T-cell (primary cell): ENCODE measurements at places on chromosomes 12 and 14.
A peak's percentile ranks its signal among the peaks of the same experiment; 100 is the strongest.

GRCh38 chr12:13588574-13588973, 392.0 kb downstream of the EMP1 start:
- no peak for DNase-seq

DNA sequence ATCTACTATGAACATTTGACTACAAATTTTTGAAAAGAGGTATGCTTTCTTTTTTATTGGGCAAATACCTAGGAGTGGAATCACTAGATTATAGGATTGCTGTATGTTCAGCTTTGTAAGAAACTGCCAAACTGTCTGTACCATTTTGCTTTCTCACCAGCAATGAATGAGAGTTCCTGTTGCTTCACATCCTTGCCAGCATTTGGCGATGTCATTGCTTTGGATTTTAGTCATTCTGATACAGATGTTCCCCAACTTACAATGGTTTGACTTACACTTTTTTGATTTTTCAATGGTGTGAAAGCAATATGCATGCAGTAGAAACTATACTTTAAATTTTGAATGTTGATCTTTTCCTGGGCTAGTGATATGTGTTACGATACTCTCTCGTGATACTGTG, 328.7 kb downstream of the RAD51B start:
- DNase-seq, result no peak

- DNase-seq, result no peak
Measured at GRCh38 chr14:99009871-99010270, 262.1 kb downstream of the BCL11B start.

- no peak for DNase-seq
Measured at GRCh38 chr14:58807191-58807590, 169.4 kb downstream of the DACT1 start.

- DNase-seq, result no peak
Measured at GRCh38 chr12:122830517-122831214, 4.6 kb upstream of the HIP1R start.

DNA sequence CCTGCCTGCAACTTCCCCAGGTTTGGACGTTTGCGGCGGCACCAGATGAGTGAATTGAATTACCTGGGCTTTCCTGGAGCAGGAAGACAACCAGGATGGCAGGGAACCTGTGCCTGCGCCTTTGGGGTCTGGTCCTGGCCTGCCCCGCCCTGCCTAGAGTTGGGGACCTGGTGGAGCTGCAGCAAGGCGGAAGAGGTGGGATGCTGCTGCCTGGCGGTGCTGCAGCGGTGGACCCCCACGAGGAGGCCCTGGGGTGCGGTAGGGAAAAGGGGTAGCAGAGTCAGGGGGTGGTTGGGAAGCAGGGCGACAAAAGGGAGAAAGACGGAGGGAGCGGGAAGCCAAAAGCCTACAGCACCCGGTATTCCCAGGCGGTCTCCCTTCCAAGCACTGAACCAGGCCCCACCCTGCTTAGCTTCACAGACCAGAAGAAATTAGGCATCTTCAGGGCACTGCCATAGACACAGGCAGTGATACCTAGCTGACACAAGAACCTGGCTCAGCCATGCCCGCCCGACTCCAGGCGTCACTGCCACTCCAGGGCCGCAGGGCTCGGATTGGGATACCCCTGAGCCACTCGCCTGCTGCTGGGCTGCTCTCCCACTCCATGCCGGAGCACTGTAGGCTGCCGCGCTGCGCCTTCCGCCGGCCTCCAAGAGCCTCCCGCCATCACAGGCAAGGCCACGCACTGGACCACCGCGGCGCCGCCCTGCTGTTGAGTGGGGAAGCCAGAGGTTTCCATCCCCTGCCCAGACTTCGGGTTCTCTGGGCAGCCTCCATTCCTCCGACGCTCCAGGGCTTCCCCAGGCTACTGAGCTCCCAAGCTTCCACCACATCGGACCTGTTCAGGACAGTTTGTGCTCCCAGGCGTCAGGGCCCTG, 155.2 kb upstream of the ALG10B start:
- no peak for DNase-seq

GRCh38 chr14:103423050-103423461, 37.8 kb downstream of the MARK3 start:
- DNase-seq, result no peak

- DNase-seq, result no peak
Measured at GRCh38 chr14:47120645-47121044, 469.1 kb upstream of the RPL10L start.

- DNase-seq, result no peak
Measured at GRCh38 chr12:48694038-48694437, 12.0 kb upstream of the KANSL2 start.

GRCh38 chr12:111448846-111449790, 43.4 kb downstream of the SH2B3 start:
- DNase-seq, result no peak

DNA sequence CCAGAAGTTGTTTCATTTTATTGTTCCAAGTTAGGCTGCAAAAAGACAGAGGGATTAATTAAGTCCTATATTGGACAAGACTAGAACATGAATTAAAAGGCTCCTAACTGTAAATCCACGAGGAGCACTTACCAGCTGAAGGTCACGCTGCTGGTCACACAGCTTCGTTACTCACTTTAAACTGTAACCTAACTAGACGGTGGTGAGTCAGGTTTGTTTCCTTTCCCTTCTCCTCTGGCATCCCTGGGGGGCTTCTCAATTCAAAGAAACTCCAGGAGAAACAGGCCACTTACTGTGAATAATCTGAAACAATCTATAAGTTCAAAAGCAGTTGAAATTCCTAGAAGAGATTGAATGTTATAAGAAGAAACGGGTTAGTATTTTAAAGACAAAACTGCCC, 331.4 kb downstream of the BCAT1 start:
- no peak for DNase-seq

DNA sequence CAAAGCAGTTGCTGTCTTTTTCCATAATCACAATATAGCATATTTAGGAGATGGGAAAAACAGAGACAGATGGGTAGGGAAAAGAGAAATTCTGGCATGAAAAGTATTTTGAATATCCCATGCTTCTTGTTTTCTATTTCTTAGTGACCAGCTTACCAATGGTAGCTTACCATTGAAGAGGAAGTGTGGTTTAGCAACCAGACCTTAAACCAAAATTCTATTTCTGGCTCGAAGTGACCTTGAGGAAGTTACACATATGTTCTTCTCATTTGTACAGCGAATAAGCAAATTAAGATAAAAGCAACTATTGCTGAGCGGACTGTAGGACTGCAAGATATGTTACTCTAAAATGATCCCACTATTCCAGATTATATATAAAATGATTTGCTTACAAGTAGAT, 82.9 kb downstream of the FGD4 start:
- DNase-seq, result no peak

DNA sequence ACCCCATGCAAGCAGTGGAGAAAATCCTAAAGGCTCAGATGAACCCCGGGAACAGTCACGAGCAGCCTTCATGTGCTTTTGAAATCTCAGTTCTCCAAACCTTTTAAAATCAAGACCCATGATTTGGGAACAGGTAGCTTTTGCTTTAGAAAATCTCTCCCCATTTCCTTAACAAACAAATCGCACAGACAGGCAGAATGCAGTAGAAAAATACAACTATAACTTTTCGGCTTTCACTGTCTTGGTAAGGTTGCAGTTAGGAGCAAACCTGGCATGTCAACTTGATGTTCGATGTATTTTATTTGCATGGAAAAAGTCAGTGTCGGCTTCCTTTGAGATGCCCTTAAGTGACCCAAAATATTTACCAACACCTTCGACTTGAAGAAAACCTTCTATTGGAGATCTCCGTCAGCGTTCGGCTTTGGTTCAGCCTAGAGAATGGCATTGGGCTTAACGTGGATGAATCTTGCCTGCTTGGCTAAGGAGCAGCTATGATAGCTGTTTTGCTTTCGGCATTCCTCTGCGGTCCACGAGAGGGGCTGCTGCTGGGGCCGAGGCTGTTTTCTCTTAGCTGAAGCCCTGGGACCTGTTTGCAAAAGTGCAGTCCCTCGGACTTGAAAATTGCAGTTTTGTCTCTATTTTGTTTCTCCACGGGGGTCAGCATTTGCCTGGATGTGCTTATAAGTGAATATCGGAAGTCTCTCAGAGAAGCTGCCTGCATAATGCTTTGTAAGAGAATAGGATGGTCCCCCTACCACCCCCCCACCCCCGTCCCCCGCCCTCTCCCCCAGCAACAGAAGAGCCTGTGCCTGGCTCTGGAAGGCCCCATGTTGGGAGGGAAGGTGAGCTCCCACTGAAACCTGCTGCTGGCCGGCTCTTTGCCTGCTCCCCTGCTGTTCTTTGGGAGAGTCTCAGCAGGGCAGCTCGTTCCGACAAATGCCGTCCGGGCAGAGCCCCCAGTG, 122.8 kb downstream of the AACS start:
- DNase-seq, result no peak

DNA sequence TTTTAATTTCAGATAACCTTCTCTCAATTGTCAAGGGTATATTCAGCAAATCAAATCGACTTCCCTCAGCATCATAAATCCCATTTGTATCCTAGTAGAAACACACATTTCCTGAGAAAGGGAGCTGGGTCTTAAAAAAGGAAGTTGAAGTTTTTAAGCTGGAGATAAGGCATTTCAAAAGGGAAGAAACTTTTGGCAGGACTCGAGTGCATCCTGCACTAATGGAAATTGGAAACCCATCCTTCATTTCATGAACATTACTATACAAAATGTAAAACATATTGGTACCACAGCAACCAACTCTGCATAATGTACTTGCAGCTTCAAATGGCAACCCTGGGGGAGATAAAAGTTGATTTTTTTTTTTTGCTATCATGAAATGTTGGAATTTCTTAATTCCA, 23.7 kb upstream of the TMCC3 start:
- no peak for DNase-seq

DNA sequence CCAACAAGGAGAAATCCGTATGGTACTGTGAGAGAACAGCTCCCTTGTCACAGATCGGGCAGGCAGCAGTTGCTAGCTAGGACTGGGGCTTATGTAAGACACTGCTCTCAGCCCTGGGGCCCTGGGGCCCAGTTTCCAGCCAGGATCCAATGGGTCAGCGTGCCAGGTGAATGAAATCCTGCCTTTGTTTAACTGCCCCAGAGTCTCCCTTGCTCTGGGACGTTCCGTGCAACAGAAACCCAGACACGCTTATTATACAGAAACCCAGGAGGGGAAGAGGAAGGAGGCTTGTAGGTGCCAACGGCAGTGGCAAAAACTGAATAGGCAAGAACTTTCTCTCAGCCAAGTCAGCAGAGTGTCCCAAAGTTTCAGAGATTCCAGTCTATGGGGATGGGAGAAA, 110.6 kb downstream of the DIO2 start:
- no peak for DNase-seq

GRCh38 chr14:45251912-45252311, 1.1 kb downstream of the MIS18BP1 start:
- no peak for DNase-seq

DNA sequence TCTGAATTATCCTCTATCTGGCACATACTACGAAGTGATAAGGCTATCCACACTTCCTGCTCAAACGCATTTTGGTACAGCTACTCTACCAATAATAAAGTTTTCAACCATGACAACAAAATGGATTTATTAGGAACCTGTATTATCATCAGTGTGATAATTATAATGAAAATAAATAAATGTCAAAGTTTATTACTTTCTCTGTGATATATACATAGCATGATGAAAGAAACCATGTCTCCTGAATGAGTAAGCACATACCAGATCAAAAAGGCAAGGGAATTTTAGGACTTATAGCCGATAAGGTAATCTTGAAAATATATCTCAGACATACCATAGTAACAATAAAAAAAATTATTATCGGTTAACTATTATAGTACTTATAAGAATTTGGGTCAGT, 61.1 kb downstream of the CPNE8 start:
- DNase-seq, result no peak

GRCh38 chr12:94057262-94058151, 90.9 kb upstream of the PLXNC1 start:
- no peak for DNase-seq

GRCh38 chr14:52244997-52245396, 22.5 kb upstream of the PTGDR start:
- no peak for DNase-seq

- DNase-seq, result no peak
Measured at GRCh38 chr12:27653661-27654060, 42.6 kb upstream of the REP15 start.

DNA sequence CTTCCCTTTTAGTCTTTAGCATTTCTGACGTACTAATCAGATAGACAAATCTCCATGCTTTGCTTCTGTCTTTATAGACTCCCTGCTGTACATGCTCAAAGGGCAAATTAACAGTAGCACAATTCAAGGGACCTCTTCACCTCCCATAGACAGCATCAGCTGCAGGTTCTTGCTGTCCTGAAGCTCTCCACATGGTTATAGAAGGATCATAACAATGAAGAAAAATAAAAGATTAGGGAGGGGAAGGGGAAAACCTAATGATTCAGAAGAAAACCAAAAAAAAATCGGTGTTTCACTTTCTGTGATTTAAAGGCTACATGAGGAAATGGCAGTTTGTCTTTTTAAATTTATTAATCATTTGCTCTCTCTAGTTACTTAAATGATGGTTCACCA, 155.5 kb downstream of the PTCSC3 start:
- no peak for DNase-seq

GRCh38 chr12:131927110-131928079, 1.7 kb upstream of the PUS1 start:
- DNase-seq, result no peak

GRCh38 chr14:59103396-59103795, 85.1 kb upstream of the DAAM1 start:
- no peak for DNase-seq

- DNase-seq, result no peak
Measured at GRCh38 chr14:65320661-65321308, 91.7 kb upstream of the FUT8 start.

GRCh38 chr14:93032421-93032936, 83.2 kb downstream of the ITPK1 start:
- no peak for DNase-seq

DNA sequence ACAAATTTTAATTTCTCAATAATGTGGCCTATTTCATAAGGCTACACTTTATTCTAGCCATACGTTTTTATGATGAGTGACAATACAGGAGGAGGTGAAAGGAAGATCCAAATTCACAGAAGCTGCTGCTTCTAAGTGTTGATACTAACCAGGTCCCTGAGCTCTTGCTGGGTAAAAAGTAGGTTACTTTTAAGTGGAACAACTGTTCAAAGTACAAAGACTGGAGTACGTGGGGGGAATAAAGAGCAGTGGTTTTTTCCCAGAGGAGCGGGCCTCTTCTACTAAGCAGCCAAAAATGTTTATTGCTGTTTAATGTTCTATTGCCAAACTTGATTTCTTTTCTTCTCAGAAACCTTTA, 301.8 kb downstream of the AEBP2 start:
- DNase-seq, result no peak

DNA sequence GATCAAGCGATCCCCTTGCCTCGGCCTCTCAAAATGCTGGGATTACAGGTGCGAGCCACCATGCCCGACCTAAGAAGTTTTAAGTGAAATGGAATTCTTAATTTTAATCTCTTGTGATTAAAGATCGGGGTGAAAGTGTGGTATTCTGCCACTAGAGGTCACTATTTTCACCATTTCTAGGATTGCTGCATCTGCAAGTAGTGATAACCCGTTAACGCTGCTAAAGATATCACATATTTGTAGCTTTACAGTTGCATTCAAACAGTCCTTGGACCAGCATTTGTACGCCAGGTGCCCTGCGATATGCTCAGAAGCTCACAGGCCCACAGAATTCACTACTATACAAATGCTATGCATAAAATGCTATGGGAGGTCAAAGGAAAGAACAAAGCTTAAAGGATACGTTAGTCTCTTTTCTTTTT, 19.3 kb downstream of the CCDC62 start:
- DNase-seq, result peak; percentile 6

- DNase-seq, result no peak
Measured at GRCh38 chr12:70121562-70121961, 121.7 kb upstream of the CNOT2 start.

- no peak for DNase-seq
Measured at GRCh38 chr12:110371408-110372055, 32.0 kb downstream of the ANAPC7 start.

GRCh38 chr12:120817559-120818330, 86.4 kb downstream of the SPPL3 start:
- DNase-seq, result no peak
